ENCODE measurements at places on chromosomes 1 and 21.

DNA sequence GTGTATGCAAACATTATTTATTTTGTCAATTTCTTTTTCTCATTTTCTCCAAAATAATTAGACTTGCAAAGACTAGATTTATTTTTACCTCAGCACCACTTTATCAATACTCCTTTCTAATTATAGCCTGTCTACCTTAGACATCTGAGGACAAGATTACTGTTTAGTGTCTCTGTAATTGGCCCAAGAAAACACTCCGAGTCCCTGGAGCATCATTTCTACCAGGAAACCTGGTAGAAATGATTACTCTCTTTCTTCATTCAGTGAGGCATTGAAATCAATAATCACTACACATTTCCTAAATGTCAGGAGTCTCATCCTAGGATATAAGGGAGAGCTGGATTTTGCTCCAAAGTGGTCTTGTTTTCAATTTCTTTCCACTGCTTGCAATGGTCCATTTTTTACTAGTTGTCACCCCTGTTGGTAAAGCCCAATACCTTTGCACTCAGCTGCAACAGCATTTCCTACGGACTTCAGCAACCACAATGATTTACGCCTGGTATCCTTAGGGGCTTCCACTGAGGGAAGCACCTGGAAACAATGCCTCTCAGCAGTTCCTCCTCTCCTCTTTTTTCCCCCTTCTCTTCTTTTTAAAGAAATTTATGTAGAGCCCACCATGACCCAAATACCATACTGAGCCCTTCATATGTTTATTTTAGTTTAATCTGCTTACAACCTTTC is 64.6 kb downstream of the GRIK1 start:
- no peaks in the 10 kb centered on the region for H3K36me3 ChIP-seq
- DNase-seq = no peak
- no peaks in the 10 kb centered on the region for H3K4me1 ChIP-seq
- no peak overlapping the region for H3K27ac ChIP-seq
- H3K27me3 ChIP-seq = no peaks in the 10 kb centered on the region
- H3K4me3 ChIP-seq = no peak overlapping the region

DNA sequence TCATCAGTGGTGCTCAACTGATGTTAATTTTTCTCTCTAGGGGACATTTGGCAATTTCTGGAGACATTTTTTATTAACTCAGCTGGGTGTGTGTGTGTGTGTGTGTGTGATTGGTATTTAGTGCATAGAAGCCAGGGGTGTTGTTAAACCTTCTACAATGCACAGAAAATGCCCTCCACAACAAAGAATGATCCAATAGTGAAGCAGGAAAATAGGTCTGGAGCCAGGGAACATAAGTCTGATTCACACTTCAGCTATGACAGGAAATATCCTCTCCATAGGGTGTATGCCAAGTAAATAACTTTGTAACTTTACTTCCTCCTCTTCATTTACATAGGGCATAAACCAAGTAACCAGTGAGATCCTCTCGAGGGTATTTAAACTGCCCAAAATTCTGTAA is 25.1 kb upstream of the TMEM61 start:
- no peak overlapping the region for H3K27ac ChIP-seq
- DNase-seq = no peak
- H3K36me3 ChIP-seq = no peaks in the 10 kb centered on the region
- H3K4me3 ChIP-seq = no peak overlapping the region
- peaks cover 25% of the 10 kb centered on the region for H3K27me3 ChIP-seq

DNA sequence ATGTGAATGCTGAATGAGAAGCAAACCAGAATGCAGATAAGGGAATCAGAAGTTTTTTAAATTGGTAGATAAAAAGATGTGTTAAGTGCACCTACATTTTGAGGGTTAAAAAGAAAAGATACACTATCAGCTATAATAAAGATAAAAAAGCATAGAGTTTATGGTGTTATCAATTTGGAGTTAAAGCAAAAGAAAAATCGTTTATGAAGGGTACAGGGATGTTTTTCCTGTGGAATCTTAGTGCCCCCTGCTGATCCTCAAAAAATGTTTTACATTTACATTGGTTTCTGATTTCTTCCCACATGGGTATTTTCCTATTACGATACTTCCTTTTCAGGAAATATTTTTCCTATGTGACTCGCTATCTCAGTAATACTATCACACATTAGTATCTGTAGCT is 293.5 kb downstream of the MRPL39 start:
- H3K36me3 ChIP-seq = no peaks in the 10 kb centered on the region
- no peak for DNase-seq
- H3K27me3 ChIP-seq = no peaks in the 10 kb centered on the region
- no peaks in the 10 kb centered on the region for H3K4me1 ChIP-seq
- H3K4me3 ChIP-seq = no peak overlapping the region

GRCh38 chr1:93905734-93906133 is 3.5 kb downstream of the GCLM start:
- no peaks in the 10 kb centered on the region for H3K27me3 ChIP-seq
- H3K4me3 ChIP-seq = no peak overlapping the region
- peaks cover 43% of the 10 kb centered on the region for H3K4me1 ChIP-seq
- H3K27ac ChIP-seq = no peak overlapping the region

DNA sequence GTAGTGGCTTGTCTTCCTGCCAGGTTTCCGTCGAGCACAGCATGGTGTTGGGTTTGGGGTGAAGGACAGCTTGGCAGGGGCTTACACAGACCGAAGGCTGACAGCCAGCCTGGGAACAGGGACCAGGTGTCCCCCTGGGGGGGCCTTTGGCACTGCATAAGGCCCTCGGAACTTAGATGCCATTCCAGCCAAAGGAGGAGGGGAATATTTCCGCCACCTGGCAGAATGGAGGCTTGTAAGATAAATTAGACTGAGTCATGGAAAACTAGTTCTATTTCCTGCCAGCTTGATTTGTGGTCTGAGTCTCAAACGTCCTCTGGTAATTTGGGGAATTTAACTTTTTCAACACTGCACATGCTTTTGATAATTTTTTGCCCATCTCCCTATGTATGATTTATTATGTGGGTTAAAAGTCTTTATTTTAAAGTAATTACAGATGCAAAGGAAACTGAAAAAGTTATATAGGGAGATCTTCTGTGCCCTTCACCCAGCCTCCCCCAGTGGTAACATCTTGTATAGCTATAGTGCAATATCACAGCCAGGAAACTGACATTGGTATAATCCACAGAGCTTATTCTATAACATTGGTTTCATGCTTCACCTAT is 11.5 kb upstream of the TMEM51 start:
- H3K27me3 ChIP-seq = peaks cover 46% of the 10 kb centered on the region
- no peaks in the 10 kb centered on the region for H3K36me3 ChIP-seq
- no peak overlapping the region for H3K4me3 ChIP-seq
- peaks cover 2% of the 10 kb centered on the region for H3K4me1 ChIP-seq
- no peak for DNase-seq

GRCh38 chr1:227913396-227913763 is 34.4 kb downstream of the WNT9A start:
- H3K27ac ChIP-seq = no peak overlapping the region
- H3K4me1 ChIP-seq = no peaks in the 10 kb centered on the region
- H3K27me3 ChIP-seq = peaks cover 11% of the 10 kb centered on the region
- no peak for DNase-seq
- no peak overlapping the region for H3K4me3 ChIP-seq

DNA sequence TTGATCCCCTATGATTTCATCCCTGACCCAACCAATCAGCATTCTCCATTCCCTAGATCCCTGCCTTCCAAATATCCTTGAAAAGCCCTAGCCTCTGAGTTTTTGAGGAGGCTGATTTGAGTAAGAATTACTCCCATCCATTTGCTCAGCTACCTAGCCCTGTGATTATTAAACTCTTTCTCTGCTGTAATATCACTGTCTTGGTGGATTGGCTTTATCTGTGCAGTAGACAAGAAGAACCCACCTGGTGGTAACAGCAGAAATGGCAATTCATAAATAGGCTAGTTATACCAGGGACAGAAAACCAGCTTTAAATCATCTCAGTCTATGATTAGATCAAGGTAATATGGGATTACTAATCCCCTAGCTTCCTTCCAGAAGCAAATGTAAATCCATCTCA is 13.0 kb downstream of the IL20 start:
- no peak overlapping the region for H3K4me3 ChIP-seq
- no peak for DNase-seq
- H3K27me3 ChIP-seq = peaks cover 5% of the 10 kb centered on the region
- H3K4me1 ChIP-seq = peaks cover 2% of the 10 kb centered on the region
- H3K27ac ChIP-seq = no peak overlapping the region

DNA sequence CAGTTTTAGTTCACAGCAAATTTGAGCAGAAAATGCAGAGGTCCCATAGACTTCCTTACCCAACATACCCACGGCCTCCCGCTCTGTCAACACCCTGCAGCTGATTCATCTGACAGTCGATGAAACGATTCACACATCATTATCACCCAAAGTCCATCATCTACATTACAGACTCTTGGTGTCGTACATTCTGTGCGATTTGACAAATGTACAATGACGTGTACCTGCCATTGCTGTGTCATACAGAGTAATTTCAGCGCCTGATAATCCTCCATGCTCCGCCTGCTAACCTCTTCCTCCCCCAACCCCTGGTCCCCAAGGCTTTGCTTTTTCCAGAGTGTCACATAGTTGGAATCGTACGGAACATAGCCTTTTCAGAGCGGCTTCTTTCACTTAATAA is 94.7 kb upstream of the SLC25A33 start:
- no peaks in the 10 kb centered on the region for H3K4me1 ChIP-seq
- H3K27ac ChIP-seq = no peak overlapping the region
- no peak overlapping the region for H3K4me3 ChIP-seq
- peaks cover 16% of the 10 kb centered on the region for H3K27me3 ChIP-seq
- H3K36me3 ChIP-seq = no peaks in the 10 kb centered on the region
- no peak for DNase-seq

DNA sequence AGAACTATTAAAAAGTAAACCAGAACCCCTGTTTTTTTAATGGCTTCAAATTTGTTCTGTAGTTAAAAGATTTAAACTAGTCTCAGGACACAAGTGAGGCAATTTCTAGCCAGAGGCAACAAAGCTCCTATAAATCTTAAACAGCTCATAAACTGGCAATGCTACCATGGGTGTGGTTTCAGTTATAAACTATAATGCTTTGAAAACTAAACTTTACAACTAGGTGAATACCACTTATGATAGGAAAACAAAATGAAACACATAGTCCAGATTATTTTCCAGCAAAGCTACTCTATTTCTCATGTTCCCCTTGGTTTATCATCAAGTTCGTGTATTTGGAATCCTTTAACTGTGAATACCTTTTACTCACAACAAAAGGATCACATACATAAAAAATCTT is 282.5 kb downstream of the VAV3 start:
- no peaks in the 10 kb centered on the region for H3K36me3 ChIP-seq
- peaks cover 2% of the 10 kb centered on the region for H3K27me3 ChIP-seq
- no peak for DNase-seq
- H3K27ac ChIP-seq = no peak overlapping the region

- H3K36me3 ChIP-seq = no peaks in the 10 kb centered on the region
- no peaks in the 10 kb centered on the region for H3K4me1 ChIP-seq
- DNase-seq = no peak
- no peak overlapping the region for H3K27ac ChIP-seq
- no peak overlapping the region for H3K4me3 ChIP-seq
These were observed 10.2 kb upstream of the SUSD4 start for GRCh38 chr1:223374064-223374610.

DNA sequence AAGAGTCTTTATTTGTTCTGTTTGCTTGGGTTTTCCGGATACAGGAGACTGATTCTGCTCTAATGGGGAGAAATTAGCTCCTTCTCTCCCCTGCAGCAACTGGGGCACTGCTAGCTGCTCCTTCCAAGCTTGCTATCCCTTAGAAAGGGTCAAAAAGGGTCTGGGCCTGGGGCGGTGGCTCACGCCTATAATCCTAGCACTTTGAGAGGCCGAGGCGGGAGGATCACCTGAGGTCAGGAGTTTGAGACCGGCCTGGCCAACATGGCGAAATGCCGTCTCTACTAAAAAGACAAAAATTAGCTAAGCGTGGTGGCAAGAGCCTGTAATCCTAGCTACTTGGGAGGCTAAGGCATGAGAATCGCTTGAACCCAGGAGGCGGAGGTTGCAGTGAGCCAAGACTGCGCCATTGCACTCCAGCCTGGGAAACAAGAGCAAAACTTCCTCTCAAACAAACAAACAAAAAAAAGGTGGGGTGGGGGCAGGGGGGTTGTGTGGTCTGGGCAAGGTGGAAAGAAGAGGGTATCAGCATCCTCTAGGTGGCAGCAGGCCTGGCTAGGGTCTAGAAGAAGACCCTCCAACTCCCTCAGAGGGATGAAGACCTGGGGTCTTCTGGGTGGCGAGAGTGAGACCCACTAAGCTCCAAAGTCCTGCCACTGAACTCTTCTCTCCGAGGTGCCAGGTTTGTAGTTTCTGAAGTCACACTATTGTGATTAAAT is 15.4 kb upstream of the TBX15 start:
- DNase-seq = no peak
- peaks cover 6% of the 10 kb centered on the region for H3K4me1 ChIP-seq
- H3K36me3 ChIP-seq = peaks cover 2% of the 10 kb centered on the region
- no peak overlapping the region for H3K27ac ChIP-seq

- H3K27me3 ChIP-seq = no peaks in the 10 kb centered on the region
- no peak overlapping the region for H3K27ac ChIP-seq
- peak; percentile 58 for DNase-seq
- no peaks in the 10 kb centered on the region for H3K4me1 ChIP-seq
These were observed 19.9 kb upstream of the PPP1R15B start for GRCh38 chr1:204431310-204432184.

- no peak overlapping the region for H3K4me3 ChIP-seq
- DNase-seq = no peak
- H3K27ac ChIP-seq = no peak overlapping the region
- H3K4me1 ChIP-seq = no peaks in the 10 kb centered on the region
These were observed 81.6 kb upstream of the IRF2BP2 start for GRCh38 chr1:234691567-234691966.

DNA sequence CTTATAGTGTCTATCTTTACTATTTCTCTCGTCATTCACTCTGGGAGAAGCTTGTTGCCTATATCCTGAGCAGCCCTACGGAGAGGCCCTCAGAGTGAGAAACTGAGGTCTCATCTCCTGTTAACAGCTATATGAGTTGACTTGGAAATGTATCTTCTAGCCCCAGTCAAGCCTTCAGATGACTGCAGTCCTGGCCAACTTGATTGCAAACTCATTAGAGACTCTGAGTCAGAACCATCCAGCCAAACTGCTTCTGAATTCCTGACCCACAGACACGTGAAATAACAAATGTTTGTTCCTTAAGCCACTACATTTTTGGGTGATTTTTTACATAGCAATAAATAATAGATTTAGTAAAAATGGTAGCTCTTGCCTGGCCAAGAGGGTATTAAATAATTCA is 3.9 kb upstream of the ZBED6 start:
- H3K36me3 ChIP-seq = peaks cover 6% of the 10 kb centered on the region
- H3K4me3 ChIP-seq = no peak overlapping the region
- H3K27me3 ChIP-seq = no peaks in the 10 kb centered on the region
- peaks cover 7% of the 10 kb centered on the region for H3K4me1 ChIP-seq
- no peak for DNase-seq
- no peak overlapping the region for H3K27ac ChIP-seq

GRCh38 chr1:238406098-238406860 is 515.6 kb upstream of the ZP4 start:
- no peak overlapping the region for H3K27ac ChIP-seq
- H3K4me1 ChIP-seq = no peaks in the 10 kb centered on the region
- H3K4me3 ChIP-seq = no peak overlapping the region
- no peaks in the 10 kb centered on the region for H3K27me3 ChIP-seq
- H3K36me3 ChIP-seq = no peaks in the 10 kb centered on the region
